ENCODE measurements at places on chromosomes 3 and 15. TPM values are rescaled to one million over a fixed set of nuclear protein-coding genes. Genes with fewer than 3 reads are reported as not detected.

DNA sequence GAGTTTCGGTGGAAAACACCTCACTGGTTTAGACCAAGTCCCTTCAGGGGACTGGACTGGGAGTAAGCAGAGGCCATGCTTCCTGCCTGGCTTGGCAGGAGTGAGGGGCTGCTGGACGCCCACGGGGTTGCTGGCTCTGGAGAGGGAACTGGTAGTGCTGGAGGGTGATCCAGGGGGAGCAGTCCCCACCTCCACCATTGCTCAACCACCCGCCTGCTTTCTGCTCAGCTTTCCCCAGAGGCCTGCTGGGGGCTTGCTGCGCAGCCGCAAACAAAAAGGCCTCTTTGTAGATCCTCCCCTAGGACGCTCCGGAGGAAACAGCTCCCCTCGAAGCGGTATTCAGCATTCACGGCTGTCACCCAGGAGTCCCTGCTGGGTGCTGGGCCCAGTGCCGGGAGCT lies 33.5 kb downstream of the EBLN2 start:
- DNase-seq, result no peak

DNA sequence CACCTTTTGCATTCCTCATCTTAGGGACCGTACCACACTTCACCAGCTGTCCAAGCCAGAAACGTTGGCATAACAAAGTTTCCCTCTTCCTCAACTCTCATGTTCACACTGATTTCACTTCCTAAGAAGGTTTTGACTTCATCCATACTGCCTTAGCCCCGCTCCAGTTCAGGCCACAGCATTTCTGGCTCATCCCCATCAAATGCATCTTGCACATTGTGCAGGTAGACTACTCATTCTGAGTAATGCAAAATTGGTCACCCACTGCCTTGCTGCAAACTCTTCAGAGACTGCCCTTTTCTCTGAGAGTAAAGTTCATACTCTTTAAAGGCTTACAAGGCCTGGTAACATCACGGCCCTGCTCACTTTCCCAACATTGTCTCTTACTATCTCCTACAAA lies 8.8 kb downstream of the NUSAP1 start:
- DNase-seq, result no peak

DNA sequence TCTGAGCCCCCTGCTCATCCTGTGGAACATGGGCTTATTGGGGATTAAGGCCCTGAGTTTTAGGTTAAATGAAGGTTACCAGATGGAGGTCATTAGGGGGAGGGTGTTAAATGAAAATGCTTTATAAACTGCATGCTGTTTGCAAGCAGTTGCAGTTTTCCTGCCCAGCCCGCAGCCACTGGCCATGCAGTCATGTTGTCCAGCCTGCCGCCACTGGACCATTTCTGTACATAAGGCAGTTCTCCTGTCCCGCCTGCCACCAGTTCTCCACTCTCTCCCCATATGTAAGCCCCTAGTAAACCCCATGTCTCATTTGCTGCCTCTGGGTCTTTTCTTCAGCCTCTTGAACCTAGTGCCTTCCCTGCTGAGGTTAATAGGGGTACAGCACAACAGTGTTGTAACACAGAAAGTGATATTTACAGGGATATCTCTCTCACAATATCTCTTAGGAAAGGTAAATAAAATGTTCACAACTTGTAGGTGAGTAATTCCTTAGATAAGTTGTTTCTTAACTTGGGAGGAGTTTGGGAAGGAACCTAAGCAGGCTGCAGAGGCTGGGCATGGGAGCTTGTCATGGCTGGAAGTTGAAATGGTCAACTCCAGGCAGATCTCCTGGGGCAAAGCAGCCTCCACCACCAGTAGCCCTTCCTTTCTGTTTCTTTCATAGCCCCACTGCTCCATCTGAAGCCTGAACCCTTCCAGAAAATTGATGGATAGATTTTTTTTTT lies 148.2 kb downstream of the CMSS1 start:
- no peak for DNase-seq

DNA sequence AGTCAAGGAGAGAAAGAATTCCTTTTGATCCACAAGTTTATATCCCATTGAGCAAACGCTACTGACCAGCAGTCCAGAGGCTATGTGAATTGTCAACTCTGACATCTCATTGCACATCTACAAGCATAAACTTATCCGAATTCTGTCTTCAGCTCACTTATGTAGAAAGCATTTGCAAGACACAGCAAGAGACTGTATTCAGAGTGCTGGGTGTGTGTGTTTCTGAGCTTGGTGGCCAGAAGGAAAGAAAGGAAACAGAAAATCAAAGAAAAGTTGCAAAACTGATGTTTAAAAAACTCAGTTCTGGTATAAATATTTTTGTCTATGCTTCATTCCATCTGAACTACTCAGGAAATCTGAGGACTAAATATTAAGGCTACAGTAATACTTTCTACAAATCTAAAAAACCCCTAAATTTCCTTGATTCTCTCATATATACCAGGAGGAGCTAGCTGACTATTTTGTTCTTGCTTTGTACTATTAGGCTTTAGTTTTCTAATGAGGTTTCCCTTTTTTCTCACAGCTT lies 45.5 kb downstream of the LSAMP start:
- no peak for DNase-seq

ALDH1A3 gene
- total RNA-seq, result 3.4 TPM
